Stimulated activated CD4-positive, alpha-beta T cell treated with anti-CD3 and anti-CD28 coated beads, Interleukin-4, amount 100 ng/mL, for 24 hours (primary cell): ENCODE measurements at places on chromosomes 6 and 20.
A peak's percentile ranks its signal among the peaks of the same experiment; 100 is the strongest.

GRCh38 chr20:1920826-1921225 is 25.6 kb downstream of the SIRPA start:
- no peak for DNase-seq

DNA sequence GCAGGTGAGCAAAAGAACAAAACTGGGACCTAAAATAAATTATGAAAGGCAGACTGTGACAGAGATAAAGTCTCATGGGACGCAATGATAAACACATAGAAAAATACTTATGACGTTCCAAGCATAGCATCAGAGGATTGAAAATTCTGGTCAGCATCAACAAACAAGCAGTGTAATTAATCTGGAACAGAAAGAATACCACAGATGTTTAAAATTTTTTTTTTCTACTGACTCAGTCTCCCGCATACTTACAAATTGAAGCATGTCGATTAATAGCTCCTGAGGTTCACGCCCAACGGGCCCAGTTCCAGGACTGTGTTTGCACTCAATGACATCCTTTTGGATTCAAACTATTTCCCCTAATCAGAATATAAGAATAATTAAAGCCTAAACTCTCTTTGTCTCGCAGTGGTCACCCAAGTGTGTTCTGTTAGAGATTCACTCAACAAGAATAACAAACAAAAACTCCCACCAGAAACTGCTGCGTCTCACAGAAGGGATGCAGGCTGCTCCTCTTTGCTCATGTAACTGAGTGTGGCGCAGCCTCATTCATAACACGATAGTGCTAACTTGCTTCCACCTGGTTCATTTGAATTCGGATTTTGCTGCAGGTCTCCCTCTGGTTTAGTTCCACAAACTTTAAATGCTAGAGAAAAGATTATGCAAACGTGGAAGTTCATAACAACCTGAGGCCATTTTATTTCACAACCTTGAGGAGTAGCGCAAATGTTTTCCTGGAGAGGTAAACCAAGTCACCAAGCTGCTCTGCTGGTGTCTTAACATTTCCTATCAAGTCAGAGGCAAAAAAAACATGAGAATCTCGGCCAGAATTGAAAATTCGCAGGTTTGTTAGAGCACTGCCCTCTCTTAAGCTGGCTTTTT is 69.0 kb upstream of the CITED2 start:
- DNase-seq = no peak

DNA sequence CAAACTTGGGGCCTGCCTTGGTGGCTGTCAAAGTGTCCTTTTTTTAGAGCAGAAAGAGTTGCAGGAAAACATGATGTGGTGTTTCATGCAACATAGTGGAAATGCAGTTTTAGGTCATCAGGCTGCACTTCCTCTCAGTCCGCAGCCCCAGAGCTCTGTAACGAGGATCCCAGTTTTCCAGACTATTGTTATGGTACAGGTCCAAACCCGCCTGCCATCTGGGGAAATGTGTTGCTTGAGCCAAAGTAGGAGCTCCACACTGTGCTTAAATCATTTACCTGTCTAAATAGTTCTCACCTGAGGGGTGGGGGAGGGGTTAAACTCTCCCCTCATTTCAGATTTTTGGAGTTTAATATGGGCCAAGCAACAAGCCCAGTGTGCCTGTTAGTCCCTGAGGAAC is 59.8 kb downstream of the GOPC start:
- DNase-seq = no peak

DNA sequence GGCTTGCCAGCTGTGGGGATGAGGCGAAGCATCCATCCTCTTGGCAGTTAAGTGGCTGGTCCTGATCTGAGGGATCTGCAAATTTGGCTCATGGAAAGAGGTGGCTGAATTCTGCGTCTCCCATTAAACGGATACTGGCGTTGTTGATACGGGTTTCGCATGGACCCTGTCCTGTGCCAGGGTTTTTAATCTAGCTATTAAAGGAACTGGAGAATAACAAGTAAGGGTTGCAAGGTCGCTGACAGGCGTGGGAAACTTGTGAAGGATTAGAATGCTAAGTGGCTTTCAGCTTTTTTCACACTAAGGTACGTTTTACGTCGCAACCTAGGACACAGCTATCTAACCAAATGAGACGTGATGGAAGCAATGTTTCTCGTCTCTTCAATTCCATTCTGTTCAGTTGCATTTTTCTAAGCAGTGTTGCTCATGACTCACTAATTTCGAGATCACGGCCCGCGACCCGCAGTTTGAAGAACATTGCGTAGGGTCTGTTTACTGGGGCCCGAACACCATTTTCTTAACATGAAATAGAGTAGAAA is 852 bp downstream of the GMNN start:
- peak; percentile 51 for DNase-seq

DNA sequence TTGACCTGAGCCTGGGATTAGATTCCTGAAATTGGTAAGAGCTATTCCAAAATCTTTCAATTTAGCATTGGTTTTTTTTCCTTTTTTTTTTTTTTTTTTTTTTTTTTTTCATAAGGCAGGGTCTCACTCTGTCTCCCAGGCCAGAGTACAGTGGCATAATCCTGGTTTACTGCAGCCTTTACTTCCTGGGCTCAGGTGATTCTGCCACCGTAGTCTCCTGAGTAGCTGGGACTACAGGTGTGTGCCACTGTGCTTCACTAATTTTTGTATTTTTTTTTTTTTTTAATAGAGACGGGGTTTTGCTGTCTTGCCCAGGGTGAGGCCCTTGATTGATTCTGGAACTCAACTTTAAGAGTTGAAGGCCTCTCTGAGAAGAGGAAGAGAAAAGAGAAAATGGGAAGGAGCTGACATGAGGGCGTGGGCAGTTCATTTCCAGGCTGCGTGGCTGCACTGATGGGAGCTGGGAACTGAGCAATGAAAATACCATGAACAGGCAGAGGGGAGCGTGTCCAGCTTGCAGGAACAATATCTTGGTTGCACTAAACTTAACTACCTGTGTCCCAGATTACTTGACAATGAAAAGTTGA is 24.6 kb downstream of the KDM1B start:
- no peak for DNase-seq

GRCh38 chr6:30918670-30919069 is 4.6 kb downstream of the VARS2 start:
- no peak for DNase-seq

DNA sequence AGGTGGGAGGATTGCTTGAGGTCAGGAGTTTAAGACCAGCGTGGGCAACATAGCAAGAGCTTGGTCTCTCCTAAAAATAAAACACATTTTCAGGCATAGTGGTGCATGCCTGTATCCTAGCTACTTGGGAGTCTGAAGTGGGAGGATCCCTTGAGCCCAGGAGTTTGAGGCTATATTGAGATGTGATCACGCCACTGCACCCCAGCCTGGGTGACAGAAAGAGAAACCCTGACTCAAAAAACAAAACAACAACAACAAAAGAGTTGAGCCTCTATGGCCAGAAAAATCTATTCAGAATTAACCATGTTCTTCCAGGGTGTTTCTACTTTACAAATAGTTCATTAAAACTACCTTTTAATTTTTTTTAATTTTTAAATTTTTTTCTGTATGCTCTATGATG is 60.6 kb downstream of the TIAM2 start:
- DNase-seq = no peak

GRCh38 chr20:48574383-48574782 is 253.4 kb downstream of the PREX1 start:
- no peak for DNase-seq

- DNase-seq = no peak
These were observed 177.6 kb downstream of the PLCB1 start for GRCh38 chr20:8309634-8310033.

GRCh38 chr6:40791004-40791403 is 203.8 kb upstream of the LRFN2 start:
- DNase-seq = no peak

DNA sequence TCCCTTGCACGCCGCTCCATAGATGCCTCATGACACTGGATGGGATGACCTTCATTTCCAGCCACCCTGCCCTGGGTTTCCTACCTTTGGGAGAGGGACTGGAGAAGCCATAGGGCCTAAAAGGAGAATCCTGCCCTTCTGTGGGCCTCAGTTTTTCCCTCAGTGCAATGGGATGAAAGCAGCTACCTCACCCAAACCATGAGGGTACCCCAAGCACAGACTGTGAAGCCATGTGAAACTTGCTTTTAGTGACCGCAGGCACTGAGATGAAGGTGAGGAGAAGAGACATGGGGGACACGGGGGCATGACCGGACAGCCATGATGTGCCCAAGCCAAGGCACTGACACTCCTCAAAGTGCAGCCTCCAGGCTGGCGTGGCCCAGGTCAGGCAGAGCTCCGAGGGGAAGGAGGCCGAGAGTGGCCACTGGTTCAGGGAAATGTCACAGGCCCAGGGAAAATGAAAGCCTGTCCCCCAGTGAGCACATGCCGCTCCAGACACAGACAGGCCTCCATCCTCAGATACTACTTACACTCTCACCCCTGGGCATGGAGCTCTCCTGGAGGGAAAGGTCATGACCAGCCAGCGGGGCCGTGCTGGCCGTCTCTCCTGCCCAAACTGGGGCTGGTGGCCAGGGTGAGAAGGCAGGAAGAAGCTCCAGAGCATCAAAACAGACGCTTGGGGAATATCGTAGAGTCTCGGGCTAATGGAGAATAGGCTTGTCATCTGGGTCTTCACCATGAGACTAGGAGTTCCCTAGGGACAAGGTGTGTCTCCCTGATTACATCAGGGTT is 116.2 kb downstream of the GRM4 start:
- DNase-seq = no peak

- no peak for DNase-seq
These were observed 103.0 kb downstream of the LMBRD1 start for GRCh38 chr6:69693762-69694161.

- DNase-seq = no peak
These were observed 19.7 kb upstream of the ULBP3 start for GRCh38 chr6:150088481-150089154.

- DNase-seq = no peak
These were observed 38.2 kb upstream of the FANCE start for GRCh38 chr6:35413911-35414310.

GRCh38 chr6:168417191-168417590 is 23.8 kb upstream of the SMOC2 start:
- DNase-seq = no peak

- peak; percentile 35 for DNase-seq
These were observed 114.5 kb upstream of the SLC22A16 start for GRCh38 chr6:110590821-110591351.

GRCh38 chr6:150145830-150146229 is 3.0 kb downstream of the PPP1R14C start:
- DNase-seq = no peak

- DNase-seq = no peak
These were observed 55.3 kb downstream of the RNASET2 start for GRCh38 chr6:166900956-166901607.

- no peak for DNase-seq
These were observed 122.9 kb downstream of the CLIC5 start for GRCh38 chr6:45892696-45893245.

DNA sequence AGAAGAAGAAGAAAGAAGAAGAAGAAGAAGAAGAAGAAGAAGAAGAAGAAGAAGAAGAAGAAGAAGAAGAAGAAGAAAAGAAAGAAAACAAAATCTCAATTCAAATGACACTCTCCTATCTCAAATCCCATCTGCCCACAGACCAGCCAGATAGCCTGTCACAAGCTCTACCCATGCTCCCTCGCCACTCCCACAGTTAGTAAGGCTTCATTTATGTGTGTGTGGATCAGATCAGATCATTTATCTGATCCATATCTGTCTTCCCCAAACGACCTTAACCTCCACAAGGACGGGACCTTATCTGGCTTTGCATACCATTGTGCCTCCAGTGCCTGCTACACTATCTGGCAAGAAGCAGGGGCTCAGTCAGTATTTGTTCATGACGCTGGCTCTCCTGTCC is 81.9 kb upstream of the RREB1 start:
- DNase-seq = no peak

GRCh38 chr6:55826941-55827340 is 48.4 kb downstream of the BMP5 start:
- DNase-seq = no peak

GRCh38 chr6:44278315-44278714 is 8.1 kb downstream of the TMEM151B start:
- no peak for DNase-seq

GRCh38 chr20:10868299-10868698 is 194.5 kb upstream of the JAG1 start:
- no peak for DNase-seq
